ENCODE measurements at places on chromosomes 3 and 15.

- no peak for DNase-seq
These were observed 192.3 kb downstream of the IGSF11 start for GRCh38 chr3:118842147-118842863.

DNA sequence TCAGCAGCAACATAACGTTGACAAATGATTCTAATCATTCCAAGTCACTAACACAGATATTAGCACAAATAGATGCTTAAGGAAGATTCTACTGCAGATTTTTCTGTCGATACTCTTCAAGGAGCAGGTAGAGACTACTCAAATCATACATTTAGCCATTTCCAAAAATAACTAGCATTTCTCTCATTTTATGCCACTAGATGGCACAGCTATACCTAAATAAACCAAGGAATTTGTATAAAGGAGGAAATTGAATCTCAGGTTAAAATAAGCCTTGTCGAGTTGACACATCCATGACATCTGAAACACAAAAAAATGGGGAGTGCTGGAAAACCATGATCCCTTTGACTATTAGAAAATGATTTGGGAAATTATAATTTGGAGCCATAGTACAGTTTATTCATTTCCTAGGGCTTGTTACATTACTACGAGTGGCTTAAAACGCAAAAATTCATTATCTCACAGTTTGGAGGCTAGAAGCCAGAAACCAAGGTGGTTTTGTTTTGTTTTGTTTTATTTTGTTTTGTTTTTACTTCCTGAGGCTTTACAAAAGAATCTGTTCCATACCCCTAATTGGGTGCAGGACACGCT, 59.5 kb upstream of the STRIT1 start:
- peak; percentile 37 for DNase-seq

- DNase-seq = no peak
These were observed 16.9 kb downstream of the FAM98B start for GRCh38 chr15:38470816-38471215.

GRCh38 chr3:109257269-109257668, 59.0 kb downstream of the DPPA2 start:
- no peak for DNase-seq

GRCh38 chr3:144051211-144051610, 79.6 kb downstream of the DIPK2A start:
- DNase-seq = no peak

DNA sequence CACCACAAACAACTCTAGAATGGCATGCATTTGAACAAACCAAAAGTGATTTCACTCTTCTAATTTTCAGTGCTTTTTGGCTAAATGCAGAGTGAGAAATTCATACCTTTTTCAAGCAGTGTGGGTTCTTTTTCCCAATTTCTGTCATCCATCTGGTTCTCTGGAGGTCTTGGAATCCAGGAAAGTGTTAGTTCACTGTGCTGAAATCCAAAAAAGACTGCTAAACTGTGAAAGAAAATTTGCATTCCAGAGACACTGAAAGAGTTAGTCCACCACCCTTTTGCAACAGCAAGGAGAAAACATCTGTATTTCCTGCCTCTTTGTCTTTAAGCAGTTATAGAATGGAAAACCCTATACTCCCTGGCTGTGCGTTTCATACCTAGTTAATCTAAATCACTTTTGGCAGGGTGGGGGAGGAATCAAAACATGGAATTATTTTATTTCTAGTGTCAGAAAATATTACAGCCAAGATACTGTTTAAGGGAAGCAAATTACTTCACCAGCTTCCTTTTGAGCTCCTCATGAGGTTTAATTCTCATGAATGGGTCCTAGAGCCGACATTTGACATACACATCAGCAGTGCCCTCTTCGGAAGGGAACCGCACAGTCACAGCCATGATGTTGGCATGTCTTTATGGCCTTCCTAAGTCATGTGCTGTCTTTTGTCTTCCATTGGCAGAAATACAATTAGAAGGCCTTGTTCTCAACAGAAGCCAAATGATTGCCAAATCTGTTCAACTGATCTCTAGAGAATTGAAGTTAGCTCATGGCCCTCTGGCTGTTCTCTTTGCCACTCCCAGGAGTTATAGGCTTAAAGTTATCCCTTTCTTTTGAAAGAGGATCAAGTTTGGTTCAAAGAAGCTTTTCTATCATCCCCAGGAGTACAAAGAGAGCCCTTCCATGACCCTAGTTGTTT, 317.7 kb upstream of the TPRG1 start:
- peak; percentile 25 for DNase-seq

GRCh38 chr3:123493912-123494311, 45.0 kb upstream of the ADCY5 start:
- no peak for DNase-seq

DNA sequence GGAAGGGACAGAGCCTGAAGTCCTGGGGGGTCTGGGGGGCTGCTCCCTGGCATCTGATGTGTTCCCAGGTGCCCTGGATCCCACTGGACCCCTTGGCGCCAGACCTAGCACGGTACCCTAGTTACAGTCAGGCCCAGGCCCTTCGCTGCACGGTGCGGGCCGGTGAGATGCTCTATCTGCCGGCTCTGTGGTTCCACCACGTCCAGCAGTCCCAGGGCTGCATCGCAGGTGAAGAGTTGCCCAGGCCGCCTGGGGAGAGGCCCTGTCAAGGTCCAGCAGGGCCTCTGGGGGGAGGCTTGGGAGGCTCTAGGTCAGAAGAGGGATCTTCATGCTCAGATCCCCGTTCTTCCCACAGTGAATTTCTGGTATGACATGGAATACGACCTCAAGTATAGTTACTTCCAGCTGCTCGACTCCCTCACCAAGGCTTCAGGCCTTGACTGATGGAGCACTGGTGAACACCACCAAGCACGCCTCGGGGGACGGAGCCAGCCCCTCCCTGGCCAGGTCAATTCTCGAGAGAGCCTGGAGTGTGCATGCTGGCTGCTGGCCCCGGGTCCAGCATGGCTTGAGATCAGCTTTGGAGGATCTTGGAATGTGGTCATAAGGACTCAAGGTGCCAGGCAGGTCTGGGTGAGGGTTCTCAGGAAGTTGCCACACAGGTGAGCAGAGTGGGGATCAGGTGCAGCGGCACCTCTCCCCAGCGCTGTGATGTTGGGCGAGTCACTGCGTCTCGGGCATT, 1.8 kb upstream of the PLA2G4B start:
- DNase-seq = no peak

DNA sequence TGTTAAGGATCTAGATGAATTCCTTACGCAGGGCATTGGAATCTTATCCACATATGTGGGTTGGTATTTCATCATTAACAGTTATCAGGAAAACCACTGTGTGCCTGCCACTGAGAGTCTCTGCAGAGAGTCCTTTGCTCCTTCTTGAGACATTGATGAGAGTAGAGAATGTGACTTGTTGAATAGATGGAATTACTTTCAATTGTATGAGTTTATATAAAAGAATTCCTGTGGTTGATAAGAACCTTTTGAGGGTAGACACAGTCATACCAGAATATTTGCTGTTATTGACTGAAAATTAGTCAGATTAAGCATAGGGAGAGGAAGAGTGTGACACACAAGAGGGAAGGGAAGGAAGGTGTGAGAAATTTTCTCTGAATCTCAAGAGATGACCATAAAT, 30.8 kb downstream of the ARHGEF26 start:
- DNase-seq = no peak

GRCh38 chr3:144522456-144522855, 550.8 kb downstream of the DIPK2A start:
- no peak for DNase-seq

DNA sequence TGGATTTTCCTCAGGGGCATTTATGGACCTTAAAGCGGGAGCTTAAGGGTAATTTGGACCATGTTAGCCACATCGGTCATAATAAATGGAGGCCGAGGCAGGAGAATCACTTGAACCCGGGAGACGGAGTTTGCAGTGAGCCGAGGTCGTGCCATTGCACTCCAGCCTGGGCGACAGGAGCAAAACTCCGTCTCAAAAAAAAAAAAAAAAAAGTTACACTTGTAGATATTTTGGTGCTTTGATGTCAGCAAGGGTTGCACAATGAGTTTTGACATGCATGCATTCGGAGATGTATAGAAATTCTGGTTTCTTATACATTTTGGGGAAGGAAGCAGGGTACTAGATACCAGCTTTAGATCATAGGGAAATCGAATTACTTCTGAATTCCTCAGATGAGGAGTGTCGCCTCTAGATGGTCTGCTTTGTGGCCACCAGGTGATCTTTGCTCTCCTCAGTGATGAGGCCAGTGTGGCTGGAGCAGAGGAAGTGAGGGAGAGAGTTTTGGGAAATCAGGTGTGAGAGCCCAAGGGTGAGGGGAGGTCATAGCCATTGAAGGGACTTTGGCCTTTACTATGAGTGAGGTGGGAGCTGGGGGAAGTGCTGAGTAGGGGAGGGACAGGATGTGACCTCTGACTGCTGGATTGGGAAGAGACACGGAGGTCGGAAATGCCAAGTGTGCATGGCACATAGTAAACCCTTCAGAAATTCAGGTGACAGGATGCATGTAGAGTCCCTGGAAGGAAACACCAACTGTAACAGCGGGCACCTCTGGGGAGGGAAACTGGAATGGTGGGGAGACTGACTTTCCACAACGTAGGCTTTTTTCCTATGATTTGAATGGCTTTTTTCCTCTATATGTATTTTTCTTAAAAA, 8.4 kb upstream of the RBSN start:
- DNase-seq = no peak

- peak; percentile 12 for DNase-seq
These were observed 1062.2 kb upstream of the EPHA6 start for GRCh38 chr3:95752199-95752598.

DNA sequence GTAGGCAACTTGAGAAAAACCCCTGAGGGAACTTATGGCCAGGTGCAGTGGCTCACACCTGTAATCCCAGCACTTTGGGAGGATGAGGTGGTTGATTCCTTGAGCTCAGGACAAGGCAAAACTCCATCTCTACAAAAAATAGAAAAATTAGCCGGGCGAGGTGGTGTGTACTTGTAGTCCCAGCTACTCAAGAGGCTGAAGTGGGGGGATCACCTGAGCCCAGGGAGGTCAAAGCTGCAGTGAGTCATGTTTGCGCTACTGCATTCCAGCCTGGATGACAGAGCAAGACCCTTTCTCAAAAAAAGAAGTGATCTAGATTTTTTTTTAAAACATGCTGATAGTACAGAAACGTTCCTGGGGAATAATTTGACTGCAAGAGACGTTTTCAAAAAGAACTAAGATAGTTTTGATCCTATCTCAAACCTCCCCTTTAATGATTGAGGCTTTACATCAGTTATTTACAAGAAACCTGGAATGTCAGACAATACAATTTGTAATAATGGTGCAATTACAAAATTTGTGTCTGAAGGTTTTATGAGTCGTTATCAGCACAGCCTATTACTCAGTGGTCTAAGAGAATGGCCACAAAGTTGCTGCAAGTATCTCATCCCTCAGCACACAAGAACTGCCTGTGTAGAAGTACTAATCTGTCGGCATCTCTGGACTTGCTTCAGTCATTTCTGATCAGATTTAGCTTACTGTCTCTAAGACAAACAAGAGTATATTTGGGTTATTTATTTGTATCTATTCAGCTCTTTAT, 32.2 kb upstream of the KLHL25 start:
- DNase-seq = no peak

GRCh38 chr3:148372206-148372875, 325.4 kb upstream of the AGTR1 start:
- no peak for DNase-seq

DNA sequence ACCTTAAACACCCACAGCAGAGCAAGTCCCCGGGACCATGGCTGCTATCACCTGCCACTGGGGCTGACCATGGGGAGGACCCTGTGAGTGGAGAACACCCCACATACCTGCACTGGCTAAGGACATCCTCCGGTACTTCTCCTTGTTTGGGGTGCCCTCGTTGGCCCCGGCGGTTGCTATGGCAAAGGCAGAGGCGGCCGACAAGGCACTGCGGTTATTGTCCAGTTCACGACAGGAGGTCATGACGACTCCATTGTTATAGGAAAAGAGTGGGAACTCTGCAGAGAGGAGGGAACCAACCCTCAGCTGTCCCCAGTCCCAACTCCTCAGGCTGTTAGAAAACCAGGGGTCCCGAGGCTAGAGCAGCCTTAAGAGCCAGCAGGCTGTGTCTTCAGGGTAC, 54.8 kb upstream of the CTSH start:
- DNase-seq = no peak

DNA sequence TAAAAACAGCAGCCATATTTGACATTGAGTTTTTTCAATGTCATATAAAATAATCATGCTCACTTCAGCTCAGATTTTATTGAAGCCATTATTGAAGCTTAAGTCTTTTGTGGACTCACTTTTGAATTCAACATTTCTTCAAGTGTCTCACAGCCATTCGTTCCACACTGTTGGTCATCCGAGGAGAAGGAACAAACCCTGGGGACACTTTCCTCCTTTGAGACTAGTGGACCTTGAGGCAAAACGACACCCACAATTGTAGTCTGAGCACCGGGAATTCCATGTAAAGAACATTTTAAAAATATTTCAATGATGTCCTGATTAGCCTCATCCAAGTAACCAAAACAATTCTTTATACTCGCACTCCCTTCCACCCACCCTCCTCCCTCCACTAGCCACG, 174.7 kb downstream of the CD47 start:
- no peak for DNase-seq

DNA sequence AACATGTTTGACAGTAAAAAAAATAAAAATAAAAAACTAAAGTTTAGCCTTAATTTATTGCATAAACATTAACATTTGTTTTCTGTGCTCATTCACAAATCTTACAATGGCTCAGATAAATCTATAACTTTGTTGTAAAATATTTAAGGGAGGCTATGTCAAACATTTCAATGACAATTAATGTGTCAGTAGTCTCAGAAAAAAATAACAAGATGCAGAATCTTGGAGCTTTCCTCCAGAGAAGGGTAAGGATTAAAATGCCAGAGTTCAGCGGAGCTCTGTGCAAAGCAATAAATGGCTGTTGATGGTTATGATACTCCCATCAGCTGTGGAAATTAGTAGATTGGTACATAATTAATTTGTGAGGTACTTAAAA, 20.0 kb upstream of the CAPN7 start:
- no peak for DNase-seq

DNA sequence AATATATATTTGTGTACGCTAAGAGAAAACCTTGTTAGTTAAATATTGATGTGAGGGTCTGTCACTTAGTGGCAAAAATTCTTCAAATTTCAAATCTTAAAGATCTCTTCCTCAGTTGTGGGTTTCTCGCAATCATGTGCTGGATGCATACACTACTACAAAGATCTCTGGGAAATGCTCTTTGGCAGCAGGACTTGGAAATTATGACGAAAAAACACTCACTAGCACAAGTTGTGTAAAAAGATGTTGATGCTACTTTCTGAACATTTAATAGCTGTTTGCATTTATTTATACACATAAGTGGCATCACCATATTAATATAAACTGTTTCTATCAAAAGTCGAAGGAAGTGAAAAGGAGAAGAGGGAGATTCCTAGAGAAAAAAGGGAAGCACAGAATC, 10.8 kb upstream of the NANOGP8 start:
- no peak for DNase-seq

- no peak for DNase-seq
These were observed 52.4 kb downstream of the KLHL25 start for GRCh38 chr15:85742186-85742821.

GRCh38 chr15:45224621-45225217, 27.3 kb upstream of the SLC28A2 start:
- DNase-seq = no peak

DNA sequence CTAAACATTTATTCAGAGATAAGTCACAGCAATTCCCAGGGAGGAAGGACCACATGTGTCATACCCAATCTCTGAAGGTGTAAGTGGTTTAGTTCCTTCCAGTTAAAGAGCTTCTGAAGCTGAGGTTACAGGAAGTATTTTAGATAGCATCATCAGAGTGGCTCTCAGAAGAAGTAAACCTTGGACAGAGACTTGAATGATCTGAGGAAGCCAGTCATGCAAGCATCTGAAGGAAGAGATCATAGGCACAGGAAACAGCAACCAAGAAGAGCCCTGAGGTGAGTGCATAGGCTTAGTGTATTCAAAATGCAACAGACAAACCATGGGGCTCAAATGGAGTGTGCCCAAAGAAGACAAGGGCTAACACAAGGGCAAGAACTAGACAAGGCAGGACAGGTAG, 210.3 kb downstream of the ULK4 start:
- no peak for DNase-seq
